Islet precursor cell (in vitro differentiated cells): ENCODE measurements at places on chromosomes 11 and 22.

GRCh38 chr22:17162731-17163130, 3.7 kb upstream of the HDHD5 start:
- DNase-seq: no peak

DNA sequence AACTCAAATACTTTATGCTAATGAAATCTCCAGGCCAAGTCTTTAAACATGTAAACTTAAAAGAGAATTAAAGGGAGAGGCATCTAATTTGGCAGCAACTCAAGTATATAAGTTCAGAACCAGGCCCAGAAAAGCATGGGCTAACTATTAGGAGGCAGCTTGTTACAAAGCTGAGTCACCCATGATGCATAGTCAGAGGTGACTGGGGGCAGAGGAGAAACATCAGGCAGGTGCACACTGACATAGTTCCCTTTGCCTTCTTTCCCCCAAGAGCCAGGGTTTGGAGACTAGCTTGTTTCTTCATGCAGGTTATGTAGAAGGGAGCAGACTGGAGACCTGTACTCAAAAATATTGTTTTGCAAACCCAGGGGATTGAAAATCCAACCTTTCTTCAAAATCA, 619.0 kb downstream of the SOX6 start:
- DNase-seq: no peak

DNA sequence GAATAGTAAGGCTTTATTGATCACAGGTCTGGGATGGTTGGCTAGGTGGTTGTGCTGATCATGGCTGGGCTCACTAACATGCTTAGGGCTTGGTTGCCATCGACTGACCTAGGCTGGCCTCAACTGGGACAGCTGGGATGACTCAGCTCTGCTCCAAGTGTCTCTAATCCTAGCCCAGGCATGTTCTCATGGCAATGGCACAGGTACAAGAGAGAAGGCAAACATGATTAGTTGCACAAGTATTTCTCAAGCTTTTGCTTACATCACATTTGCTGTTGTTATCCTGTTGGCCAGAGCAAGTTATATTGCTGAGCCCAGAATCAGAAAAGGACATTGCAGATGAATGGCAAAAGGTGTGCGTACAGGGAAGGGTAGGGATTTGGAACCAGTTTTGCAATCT, 68.5 kb upstream of the SLC35C1 start:
- no peak for DNase-seq

- no peak for DNase-seq
Observed at GRCh38 chr22:24068377-24068680, 57.2 kb downstream of the CABIN1 start.

DNA sequence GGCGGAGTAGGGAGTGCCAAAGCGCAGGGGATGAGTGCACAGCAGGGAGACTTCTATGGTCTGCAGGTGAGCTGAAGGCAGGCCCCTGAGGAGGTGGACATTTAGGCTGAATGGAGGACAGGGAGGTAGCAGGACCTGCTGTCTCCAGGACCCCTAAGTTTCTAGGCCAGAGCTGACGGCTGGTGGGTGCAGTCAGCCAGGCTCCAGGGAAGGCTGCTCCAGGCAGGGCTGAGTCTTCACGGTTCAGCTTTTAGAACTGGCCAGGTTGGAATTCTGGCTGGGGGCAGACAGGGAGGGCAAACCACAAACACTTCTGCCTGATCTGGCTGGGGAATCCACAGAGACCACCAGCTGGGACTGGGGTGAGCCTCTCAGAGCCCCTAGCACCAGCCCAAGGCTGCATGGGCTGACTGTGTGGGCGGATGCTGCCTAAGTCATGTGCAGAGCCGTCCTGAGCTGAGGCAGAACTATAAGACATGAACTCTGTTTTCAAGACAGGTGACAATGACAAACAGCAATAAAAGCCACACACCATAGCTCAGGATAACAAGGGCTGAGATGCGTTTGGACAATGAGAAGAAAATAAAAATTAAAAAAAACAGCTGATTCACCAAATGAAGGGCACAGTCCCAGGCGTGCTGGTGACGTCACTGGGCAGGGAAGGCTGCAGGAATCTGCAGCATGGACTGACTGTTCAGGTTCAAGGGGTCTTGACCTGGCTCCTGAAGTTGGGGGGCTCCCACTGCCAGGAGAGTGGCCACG, 10.4 kb upstream of the MALAT1 start:
- peak; percentile 95 for DNase-seq

GRCh38 chr22:30015229-30015797, 65.0 kb upstream of the HORMAD2 start:
- no peak for DNase-seq

DNA sequence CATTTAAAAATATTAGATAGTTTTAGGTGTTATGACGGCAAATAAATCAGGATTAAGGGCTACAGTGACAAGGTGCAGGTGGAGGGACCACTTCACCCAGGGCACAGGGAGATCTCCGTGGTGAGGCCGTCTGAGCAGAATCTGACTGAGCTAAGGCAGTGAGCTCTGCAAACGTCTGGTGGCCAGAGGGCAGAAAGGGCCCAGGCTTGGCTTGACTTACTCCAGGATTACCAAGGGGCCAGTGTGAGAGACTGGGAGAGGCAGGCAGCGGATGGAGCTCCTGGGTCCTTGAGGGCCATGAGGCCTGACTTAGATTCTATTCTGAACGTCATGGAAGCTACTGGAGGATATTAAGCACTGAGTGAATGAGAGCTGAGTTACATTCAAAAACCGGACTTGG, 125.9 kb upstream of the B3GAT1 start:
- DNase-seq: peak; percentile 38

DNA sequence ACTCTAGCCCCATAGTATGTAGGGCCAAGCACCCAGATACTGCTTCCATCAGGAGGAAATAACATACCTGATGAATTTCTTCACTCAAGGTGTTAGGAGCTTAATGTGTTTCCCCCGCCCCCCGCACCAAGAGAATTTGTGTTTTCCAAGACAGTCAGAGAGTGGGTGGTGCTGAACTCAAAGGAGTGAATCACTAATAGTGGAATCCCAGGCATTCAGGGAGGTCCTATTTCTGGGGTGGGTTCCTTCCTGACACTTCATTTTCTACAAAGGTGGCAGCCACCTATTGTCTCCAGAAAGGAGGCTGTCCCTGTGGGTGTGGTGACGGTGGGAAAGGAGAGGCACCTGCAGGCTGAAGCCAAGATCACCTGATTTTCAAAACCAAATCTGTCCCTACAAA, 50.8 kb upstream of the ELF5 start:
- peak; percentile 69 for DNase-seq

DNA sequence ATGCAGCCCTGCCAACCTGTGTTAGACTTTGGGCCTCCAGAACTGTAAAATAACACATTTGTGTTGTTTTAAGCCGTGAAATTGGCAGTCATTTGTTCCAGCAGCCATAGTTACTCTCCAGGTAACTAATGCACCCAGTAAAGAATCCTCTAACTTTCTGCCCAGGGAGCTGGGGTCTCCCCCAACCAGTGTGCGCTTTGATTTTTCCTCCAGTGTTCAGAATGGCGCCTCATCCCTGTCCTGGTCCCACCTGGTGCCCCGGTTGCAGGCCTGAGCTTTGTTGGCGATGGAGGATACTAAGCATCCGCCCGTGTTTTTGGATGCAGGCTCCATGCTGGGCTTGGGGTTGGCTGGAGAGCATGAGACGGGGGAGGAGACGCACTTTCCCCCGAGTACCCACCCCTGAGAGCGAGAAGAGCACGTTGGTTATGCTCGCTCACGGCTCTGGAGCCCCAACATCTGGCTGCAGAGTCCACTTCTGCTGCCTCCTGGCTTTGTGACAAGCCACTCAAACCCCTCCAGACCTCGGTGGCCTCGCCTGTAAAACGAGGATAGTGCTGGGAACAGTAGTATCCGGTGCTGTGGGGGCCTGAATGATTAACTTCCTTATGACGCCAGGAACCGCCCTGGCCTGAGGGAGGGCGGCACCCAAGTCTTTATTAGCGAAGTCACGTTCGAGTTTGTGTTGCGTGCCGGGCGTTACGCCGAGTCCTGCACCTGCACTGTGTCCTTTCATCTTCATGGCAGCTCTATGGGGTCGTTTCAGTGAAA, 25.8 kb downstream of the MRGPRD start:
- no peak for DNase-seq

GRCh38 chr11:130677486-130678153, 229.2 kb downstream of the ADAMTS15 start:
- DNase-seq: peak; percentile 94

DNA sequence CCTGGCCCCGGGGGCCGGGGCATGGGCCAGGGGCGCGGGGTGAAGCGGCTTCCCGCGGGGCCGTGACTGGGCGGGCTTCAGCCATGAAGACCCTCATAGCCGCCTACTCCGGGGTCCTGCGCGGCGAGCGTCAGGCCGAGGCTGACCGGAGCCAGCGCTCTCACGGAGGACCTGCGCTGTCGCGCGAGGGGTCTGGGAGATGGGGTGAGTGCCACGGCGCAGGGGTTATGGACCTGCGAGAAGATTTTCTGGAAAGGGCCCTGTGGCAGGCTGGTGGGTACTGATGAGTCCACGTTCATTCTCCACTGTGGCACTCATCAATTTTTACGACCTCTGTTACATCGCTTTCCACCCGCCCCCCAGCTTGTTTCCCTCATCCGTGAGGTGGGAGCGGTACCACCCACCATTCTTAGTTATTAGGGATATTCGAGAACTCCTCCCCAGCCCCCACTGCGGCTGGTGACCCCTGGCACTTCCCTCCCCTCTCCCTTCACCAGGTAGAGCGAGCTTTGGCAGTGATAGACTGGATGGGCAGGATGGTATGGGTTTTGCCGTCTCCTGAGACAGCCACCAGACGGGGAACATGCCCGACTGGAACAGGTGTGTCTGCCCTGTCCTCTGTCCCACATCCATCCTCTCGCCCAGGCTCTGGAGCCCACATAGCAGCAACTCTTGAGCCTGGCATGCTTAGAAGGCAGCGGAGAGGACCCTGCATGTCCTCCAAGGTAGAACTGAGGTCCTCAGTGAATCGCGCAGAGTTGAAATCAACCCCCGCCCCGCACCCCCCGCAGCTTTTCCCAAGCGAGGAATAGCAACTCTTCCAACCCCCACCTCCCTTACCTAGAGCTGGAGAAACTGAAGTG, 562 bp downstream of the DGAT2 start:
- DNase-seq: no peak

DNA sequence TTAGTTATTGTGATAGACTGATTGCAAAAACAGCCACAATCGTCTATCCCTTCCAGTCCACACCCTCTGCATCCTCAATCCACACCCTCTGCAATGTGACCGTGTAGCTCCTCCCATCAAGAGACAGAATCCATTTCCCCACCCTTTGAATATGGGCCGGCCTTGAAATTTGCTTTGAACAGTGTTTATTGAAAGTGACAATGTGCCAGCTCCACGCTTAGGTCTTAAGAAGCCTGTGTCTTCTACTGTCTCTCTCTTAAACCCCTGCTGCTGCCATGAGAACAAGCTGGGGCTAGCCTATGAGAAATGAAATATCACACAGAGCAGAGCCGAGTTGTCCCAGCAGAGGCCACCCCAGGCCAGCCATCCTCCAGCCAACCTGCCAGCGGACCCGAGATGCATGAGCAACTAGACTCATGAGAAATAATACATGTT, 22.3 kb upstream of the MICAL2 start:
- DNase-seq: peak; percentile 58

DNA sequence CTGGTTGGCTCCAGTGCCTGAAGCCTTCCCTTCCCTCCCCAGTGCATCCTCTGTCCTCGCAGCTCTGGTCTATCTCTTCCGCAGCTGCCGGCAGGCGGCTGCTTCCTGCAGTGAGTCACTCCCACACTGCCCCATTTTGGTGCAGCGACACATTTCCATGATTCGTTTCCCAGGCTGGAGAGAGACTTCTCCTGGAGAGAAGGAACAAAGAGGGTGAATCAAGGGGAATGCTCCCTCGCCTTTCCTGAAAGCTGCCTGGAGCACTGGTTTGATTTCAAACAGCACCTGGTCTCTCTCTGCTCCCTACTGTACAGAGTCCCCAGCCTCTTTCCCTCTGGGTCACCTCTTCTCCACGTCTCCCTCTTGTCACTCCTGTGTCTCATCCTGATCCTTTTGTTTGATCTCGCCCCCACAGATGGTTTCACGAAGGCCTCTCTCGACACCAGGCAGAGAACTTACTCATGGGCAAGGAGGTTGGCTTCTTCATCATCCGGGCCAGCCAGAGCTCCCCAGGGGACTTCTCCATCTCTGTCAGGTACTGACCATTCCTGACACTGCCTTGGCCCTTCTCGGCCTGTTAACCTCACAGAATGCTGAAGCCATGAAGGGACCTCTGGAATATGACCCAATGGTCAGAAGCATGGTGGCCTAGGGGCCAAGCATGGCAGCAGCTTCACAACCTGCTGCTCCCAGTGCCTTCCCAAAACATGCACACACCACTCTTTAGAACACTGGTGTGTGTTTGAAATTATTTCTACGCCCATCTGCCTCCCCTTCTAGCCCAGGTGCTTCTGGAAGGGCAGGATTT, at the start of gene TMA7B:
Gene TMA7B, plus strand, starts transcription at position 758 of the 808 bp plus-strand sequence. CDS start 3,978 bp downstream, outside the sequence.
- peak; percentile 95 for DNase-seq

- DNase-seq: no peak
Observed at GRCh38 chr11:22510741-22511140, 114.9 kb downstream of the FANCF start.

- no peak for DNase-seq
Observed at GRCh38 chr11:116792869-116793771, 1.4 kb upstream of the APOA5 start.

DNA sequence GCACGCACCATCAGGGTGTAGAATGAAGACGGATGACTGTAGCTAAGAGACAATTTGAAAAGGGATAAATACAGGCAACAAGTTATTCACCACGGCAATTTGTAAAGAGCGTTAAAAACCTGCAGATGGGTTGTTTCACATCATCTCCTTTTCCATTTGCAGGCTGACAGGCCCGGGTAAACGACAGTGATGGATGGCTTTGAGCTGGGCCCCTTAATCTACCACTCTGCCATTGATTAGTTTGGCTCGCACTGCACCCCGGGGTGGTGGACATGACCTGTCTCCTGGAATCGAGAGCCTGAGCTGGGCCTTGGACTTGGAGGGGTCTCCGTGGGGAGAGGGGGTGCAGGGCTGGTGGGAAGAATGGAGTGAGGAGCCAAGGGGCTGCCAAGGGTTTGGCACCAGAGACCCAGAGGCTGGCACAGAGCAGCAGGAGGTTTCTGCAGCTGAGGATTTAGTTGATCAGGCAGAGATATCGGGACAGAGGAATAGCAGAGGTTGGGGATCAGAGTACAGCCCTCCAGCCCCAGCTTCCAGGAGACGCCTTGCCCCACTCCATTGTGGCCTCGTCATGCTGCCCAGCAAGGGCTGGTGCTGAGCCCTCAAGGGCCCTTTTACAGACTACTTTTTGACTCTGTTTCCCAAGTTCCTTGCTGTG, 110.6 kb upstream of the NECTIN1 start:
- no peak for DNase-seq

- no peak for DNase-seq
Observed at GRCh38 chr22:31631436-31631835, 30.6 kb downstream of the PISD start.

- DNase-seq: no peak
Observed at GRCh38 chr11:409008-409599, 5.7 kb downstream of the SIGIRR start.
